ENCODE measurements at places on chromosomes 4 and X.

GRCh38 chr4:183821076-183821853 lies 83.8 kb upstream of the STOX2 start:
- no peak for DNase-seq

DNA sequence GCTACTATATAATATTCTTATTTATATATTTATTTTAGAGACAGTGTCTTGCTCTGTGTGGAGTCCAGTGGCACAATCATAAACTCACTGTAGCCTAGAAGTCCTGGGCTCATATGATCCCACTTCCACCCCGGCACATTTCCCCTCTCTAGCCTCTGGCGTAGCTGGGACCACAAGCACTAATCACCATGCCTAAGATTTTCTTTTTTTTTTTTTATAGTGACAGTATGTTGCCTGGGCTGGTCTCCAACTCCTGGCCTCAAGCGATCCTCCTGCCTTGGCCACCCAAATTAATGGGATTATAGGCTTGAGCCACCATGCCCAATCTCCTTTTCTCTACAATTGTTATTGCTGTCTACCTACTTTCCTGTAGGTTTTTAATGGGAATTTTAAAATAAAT lies 74.1 kb upstream of the BMP3 start:
- DNase-seq = no peak

- no peak for DNase-seq
These were observed 23.7 kb downstream of the MAGEB1 start for GRCh38 chrX:30270639-30271038.

- no peak for DNase-seq
These were observed 377.2 kb upstream of the ANXA10 start for GRCh38 chr4:167715176-167715575.

GRCh38 chrX:56505866-56506265 lies 57.6 kb upstream of the UBQLN2 start:
- DNase-seq = no peak

- no peak for DNase-seq
These were observed 49.8 kb downstream of the GYPA start for GRCh38 chr4:144090744-144091143.

- DNase-seq = peak; percentile 60
These were observed 10.9 kb upstream of the CLTRN start for GRCh38 chrX:15675490-15675921.

All from activated CD8-positive, alpha-beta memory T cell treated with anti-CD3 and anti-CD28 coated beads for 1 hour (primary cell).